ENCODE measurements at places on chromosomes 11 and 22.

DNA sequence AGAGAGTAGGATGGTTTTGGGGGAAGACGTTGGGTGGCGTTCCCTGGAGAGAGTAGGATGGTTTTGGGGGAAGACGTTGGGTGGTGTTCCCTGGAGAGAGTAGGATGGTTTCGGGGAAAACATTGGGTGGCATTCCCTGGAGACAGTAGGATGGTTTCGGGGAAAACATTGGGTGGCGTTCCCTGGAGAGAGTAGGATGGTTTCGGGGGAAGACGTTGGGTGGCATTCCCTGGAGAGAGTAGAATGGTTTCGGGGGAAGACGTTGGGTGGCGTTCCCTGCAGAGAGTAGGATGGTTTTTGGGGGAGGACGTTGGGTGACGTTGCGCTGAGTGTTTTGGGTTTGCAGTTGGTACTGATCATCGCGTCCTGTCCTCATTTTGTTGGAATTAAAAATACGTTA, 28.2 kb downstream of the IGHMBP2 start:
- no peak for DNase-seq

- DNase-seq, result no peak
These were observed 1080.8 kb upstream of the TENM4 start for GRCh38 chr11:80521592-80521991.

- DNase-seq, result no peak
These were observed 11.3 kb upstream of the ACER3 start for GRCh38 chr11:76849376-76849775.

- DNase-seq, result no peak
These were observed 747 bp downstream of the NXF1 start for GRCh38 chr11:62804310-62805075.

GRCh38 chr11:61919705-61920631, 2.6 kb upstream of the RAB3IL1 start:
- no peak for DNase-seq

- DNase-seq, result no peak
These were observed 178.3 kb upstream of the SEZ6L start for GRCh38 chr22:25990940-25991339.

DNA sequence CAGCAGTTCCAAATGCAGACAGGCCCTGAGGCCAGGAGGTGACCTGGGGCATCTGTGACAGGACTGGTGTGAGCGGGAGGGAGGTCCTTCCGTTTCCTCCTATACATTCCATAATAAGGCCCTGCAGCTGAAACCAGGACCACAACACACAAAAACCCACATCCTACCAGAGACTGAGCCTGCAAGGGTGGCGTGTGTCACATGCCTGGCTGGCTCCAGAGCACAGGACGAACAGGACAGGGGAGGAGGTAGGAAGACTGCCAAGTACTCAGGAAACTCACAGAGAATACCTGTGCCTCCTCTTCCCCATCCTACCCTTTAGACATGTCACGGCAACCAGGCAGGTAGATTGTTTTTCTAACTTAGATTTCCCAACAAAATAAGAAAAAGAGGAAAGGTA, 103.9 kb downstream of the ARL14EP start:
- DNase-seq, result no peak

DNA sequence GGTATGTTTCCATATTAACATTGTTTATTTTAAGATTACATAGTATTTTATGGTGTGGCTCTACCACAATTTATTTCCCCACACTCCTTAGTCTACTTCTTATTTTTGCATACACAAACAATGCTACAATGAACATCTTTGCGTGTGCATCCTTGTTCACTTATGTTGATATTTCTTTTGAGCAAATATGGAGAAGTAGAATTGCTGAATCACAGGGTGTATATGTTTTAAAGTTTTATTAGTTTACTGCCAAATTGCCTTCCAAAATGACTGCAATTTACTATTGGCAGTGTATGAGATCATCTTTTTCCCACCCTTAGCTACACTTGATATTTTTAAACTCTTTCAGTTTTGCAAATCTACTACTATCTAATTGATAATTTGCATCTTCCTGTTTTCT, 38.7 kb upstream of the FAR1 start:
- DNase-seq, result no peak

DNA sequence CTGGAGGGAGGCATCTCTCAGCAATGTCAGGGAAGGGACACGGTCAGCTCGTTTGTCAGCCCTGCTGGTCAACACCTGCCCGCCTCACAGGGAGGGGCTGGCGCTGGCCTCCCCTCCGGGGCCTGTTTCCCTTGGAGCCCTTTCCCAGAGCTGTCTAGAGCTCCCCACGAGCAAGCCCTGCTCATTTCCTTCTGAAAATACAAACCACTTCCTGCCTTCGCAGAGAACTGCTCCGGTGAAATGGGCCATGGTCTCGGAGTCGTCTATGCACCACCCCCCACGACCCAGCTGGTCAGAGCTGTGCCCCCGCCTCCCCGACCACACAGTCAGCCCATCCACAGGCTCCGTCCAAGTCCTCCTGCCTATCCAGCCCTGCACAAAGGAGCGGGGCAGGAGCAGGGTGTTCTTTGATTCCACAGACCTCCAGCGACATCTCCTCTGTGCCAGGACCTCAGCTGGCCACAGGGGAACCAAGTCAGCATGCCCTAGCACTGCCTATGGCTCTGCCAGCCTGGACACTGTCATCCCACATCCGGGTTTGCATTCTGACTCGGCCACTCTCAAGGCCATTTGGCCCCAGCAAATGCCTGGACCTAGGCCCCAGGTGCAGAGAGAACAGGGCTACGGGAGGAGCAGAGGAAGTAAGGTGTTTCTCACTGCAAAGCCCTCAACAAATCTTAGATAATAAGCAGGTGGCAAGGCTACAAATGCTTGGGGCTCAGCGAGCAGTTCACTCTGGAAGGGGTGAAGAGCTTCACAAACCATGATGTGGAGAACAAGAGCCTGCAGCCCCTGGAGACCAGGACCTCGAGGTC, 82.1 kb upstream of the WNT11 start:
- DNase-seq, result no peak

DNA sequence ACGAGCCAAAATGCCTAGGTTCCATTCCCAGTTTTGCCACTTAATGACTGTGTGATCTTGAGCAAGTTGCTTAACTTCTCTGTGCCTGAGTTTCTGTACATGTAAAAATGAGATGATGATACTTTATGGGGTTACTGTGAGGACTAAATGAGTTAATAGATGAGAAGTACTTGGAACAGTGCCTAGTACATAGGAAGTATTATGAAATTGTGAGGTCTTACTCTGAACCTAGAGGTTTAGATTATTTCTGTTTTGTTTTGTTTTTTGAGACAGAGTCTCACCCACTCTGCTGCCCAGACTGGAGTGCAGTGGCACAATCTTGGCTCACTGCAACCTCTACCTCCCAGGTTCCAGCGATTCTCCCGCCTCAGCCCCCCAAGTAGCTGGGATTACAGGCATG, 227.0 kb upstream of the POU2AF2 start:
- DNase-seq, result no peak

DNA sequence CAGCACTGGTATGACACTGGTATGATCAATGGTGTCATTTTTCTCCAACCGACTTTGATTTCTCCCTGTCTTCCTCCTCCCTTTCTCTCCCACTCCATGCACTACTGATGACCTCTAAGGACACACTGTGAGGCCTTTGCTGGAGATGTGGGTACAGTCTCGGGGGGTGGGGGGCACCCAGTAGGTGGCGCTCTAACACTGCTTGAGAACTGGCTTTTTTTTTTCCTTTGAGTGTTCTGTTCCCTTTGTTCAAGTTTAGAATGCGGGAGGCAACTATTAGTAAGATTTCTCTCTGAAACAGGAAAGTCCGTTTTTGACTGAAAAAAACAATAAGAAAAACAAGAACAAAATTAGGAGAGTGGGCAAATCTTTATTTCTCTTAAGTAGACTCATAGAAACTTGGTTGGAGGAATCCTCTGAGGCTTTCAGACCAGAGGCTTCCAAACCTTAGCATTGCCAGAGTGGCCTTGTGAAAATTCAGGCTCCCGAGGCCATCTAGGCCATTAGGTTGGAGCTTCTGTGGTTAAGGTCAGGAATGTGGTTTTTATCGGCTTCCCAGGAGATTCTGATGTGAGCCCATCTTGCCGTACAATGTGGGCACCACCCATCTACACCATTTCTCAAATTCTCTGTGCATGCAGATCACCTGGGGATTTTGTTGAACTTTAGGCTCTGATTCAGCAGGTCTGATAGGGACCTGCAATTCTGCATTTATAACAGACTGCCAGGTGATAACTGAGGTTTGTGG, 43.2 kb downstream of the PANX1 start:
- DNase-seq, result no peak

GRCh38 chr11:1513326-1514296, 27.0 kb upstream of the MOB2 start:
- DNase-seq, result no peak

DNA sequence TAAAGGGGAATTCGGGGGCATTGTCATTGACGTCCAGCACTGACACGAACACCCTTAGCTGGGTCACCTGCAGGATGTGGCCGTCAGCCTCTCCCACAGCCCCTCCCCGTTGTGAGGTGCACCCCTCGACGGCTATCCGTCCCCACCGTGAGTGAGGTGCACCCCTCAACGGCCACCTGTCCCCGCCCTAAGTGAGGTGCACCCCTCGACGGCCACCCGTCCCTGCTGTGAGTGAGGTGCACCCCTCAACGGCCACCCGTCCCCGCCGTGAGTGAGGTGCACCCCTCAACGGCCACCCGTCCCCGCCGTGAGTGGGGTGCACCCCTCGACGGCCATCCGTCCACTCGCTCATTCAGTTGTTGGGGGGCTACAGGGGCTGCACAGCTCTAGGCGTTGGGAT, 2.9 kb downstream of the CDHR5 start:
- DNase-seq, result no peak

DNA sequence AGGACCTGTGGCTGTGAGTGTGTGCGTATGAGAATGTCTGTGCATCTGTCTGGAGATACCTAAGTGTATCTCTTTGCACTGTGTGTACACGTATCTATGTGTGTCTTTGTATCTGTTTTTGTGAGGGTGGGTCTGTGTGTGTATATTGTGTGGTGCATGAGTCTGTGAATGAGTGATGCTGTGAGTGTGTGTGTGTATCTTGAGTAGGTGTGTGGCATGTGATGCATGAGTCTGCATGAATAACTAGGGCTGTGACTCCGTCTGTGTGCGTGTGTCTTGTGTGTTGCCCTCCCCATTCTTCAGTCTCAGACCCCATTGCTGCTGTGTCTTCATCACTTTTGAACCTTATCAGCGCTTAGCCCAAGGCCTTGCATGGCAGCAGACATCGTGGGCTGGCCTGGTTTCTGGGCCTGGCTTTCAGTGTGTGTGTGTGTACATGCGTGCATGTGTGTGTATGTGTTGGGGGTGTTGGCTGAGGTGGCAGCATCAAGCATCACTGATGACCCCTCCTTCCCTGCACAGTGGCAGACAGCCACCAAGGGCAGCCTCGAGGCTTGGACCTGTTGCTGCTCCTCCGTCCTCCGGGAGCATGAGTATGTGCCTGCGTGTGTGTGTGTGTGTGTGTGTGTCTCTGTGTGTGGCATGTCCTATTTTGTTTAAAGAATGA, 1.4 kb downstream of the SGSM1 start:
- no peak for DNase-seq

- DNase-seq, result no peak
These were observed 48.5 kb downstream of the PPP6R3 start for GRCh38 chr11:68509066-68509465.

DNA sequence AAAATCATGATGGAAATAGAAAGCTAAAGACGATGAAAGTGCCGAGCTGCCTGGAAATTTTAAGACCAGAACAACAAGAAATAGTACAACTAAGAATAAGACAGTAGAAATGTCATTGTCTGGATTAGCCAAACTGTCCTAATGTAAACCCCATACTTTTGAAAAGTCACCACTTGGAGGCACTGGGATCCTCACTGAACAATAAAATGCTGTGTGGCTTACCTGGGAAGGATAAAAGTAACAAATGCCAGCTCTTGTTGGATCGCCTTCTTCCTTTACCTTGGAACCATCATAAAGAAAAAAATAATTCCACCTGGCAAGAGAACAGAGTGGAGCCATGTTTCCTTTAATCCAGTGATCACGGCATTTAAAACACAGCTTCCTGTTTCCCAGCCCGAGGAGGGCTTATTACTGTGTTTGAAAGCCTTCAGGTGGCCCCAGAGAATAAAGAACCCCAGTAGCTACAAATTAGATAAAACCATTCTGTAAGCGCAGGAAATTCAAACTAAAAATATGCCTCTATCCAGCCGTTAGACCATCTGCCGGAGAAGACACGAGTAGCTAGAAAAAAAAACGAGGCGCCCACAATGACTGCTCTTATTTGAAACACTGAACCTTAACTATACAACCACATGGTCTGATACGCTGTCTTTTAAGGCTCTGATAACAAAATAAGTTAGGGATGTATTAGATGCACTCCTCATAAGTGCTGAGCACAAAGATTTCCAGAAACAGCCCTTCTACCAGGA, 4.4 kb downstream of the HPS4 start:
- no peak for DNase-seq

GRCh38 chr11:119697445-119697844, 31.6 kb downstream of the NECTIN1 start:
- DNase-seq, result no peak

GRCh38 chr22:25656724-25657123, 85.3 kb upstream of the MYO18B start:
- DNase-seq, result no peak

- no peak for DNase-seq
These were observed 3.7 kb upstream of the RPS6KA4 start for GRCh38 chr11:64355078-64355940.

DNA sequence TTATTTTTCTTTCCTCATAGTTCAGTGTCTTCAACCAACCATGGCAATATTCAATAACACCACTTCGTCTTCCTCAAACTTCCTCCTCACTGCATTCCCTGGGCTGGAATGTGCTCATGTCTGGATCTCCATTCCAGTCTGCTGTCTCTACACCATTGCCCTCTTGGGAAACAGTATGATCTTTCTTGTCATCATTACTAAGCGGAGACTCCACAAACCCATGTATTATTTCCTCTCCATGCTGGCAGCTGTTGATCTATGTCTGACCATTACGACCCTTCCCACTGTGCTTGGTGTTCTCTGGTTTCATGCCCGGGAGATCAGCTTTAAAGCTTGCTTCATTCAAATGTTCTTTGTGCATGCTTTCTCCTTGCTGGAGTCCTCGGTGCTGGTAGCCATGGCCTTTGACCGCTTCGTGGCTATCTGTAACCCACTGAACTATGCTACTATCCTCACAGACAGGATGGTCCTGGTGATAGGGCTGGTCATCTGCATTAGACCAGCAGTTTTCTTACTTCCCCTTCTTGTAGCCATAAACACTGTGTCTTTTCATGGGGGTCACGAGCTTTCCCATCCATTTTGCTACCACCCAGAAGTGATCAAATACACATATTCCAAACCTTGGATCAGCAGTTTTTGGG, at the start of gene OR51T1:
TSS of gene OR51T1 (plus strand) at position 41 of the 641 bp plus-strand sequence. CDS start at position 41, 0 bp downstream.
- DNase-seq, result no peak

GRCh38 chr11:99148352-99148751, 127.6 kb downstream of the CNTN5 start:
- no peak for DNase-seq

Measured in stimulated activated CD8-positive, alpha-beta memory T cell treated with anti-CD3 and anti-CD28 coated beads, Interleukin-15, amount 100 ng/mL, for 1 hour (primary cell).